ENCODE measurements at places on chromosomes 2 and 18.

DNA sequence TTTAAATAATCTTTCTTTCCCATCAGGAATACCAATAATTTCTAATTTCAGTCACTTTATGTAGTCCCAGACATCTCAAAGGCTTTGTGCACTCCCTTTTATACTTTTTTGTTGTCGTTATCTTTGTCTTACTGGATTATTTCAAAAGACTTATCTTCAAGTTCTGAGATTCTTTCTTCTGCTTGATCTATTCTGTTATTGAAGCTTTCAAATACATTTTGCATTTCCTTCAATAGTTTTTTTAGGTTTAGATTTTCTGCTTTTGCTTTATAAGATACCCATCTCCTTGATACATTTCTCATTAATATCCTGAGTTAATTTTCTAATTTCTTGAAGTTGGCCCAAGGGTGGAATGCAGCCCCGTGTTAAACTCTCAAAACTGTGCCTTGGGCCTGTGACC lies 432.4 kb downstream of the RIT2 start:
- DNase-seq = no peak

- DNase-seq = no peak
Measured at GRCh38 chr2:85958731-85959130, 69.9 kb upstream of the ST3GAL5 start.

GRCh38 chr2:222577341-222577740 lies 78.6 kb downstream of the FARSB start:
- no peak for DNase-seq

GRCh38 chr2:142044197-142044596 lies 86.6 kb downstream of the LRP1B start:
- no peak for DNase-seq

DNA sequence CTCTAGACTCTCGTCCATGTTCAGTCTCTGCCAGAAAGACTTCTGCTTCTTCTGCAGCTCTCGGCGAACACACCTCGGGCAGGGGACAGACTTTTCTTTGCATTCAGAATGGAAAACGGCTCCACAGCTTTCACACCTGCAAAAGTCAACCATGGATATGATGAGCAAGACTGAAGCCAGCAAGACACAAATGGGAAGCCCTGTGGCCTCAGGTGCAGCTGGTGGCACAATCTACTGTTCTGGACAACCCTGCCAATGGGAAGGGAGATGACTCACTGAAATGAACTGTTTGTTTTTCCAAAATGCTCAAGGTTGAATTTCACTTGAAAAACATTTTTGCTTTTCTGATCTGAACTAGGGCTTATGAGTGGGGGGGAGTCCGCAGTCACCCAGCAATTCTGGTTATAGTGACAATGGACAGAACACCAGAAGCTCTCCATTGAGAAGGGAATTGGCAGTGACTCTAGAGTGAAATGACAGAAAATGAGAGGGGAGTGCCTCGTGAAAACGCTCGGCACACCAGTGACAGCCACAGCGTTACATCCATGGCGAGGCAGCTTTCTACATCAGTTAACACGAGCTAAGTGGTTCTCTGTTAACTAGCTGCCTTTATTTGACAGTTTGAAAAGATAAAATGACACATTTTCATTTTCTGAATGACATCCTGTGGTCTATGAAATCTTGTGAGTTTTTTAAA lies 58.8 kb upstream of the FZD5 start:
- DNase-seq = no peak

DNA sequence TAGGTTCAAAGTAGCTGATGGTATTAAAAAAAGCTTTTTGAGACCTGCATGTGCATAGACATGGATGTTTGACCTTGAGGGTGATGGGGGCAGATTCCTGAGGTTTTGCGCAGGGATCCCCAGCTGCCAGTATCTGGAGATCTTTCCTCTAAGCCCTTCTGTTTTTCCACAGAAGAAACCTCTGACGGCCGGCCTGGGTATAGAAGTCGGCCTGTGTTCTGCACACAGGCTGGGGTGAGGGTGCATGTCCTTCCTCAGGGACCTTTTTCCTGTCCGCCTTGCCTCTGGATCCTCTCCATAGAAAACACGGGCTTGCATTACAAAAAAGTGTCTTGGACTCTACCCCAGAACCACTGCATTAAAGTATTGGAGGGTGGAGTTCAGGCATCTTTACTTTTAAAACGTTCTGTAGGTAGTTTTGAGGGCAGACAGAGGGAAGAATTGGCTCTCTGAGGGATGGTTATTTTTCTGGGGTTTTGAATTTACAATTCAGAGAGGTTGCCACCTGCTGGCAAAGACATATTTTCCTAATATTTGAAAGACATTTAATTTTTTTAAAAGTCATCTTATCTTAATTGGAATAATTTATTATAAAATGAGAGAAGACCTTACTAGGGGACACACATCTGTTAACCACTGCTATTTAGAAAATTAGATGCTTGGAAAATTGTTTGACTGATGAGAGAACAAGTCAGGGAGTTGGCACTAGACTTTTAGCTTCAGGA lies 350.6 kb downstream of the DCDC2C start:
- no peak for DNase-seq

Measured in iPS DF 19.7 (cell line).